A549 treated with ZK216348 at 1 μM for 4 hours (cell line): ENCODE measurements at places on chromosomes 2 and 18. TPM values are rescaled to one million over a fixed set of nuclear protein-coding genes. Genes with fewer than 3 reads are reported as not detected.

Gene SLC14A1
- total RNA-seq: not detected in 5 replicates

Gene PID1
- 3.6 to 4.3 TPM (median 4.1 TPM) in 5 replicates for total RNA-seq

Gene IL1B
- 0.22 to 0.33 TPM in 2 of 5 replicates, not detected in the others for total RNA-seq

Gene ANKRD44
- 1.2 to 3.3 TPM (median 1.8 TPM) in 5 replicates for total RNA-seq

Gene GKN1
- 0.32 to 1.1 TPM (median 0.74 TPM) in 5 replicates for total RNA-seq

Gene CCDC141
- total RNA-seq: 0.13 TPM in 1 of 5 replicates, not detected in the others
